ENCODE measurements at places on chromosomes 1 and 21. TPM values are rescaled to one million over a fixed set of nuclear protein-coding genes. Genes with fewer than 3 reads are reported as not detected.

ST6GALNAC3 gene
- 16.3 TPM for total RNA-seq

RPE65 gene
- 0.31 TPM for total RNA-seq

EXTL1 gene
- 2.2 TPM for total RNA-seq

SCAF4 gene
- total RNA-seq, result 24.4 TPM

CHTOP gene
- 129 TPM for total RNA-seq

SSR2 gene
- total RNA-seq, result 185 TPM

HSD3B2 gene
- not detected for total RNA-seq

FAM3B gene
- total RNA-seq, result not detected

EPHA2 gene
- total RNA-seq, result 1.9 TPM

CLDN8 gene
- not detected for total RNA-seq

SH2D1B gene
- total RNA-seq, result not detected

DENND2C gene
- total RNA-seq, result 0.94 TPM

RNU1-4 gene
- under 0.01 TPM for total RNA-seq

PLEKHA6 gene
- 20.3 TPM for total RNA-seq

PBX1 gene
- 430 TPM for total RNA-seq

RGS8 gene
- 10.3 TPM for total RNA-seq

OR2T33 gene
- total RNA-seq, result not detected

RBM11 gene
- total RNA-seq, result 12.8 TPM

GPR37L1 gene
- total RNA-seq, result 0.63 TPM

TTF2 gene
- 7.8 TPM for total RNA-seq

BSND gene
- not detected for total RNA-seq

ANKRD35 gene
- 1.6 TPM for total RNA-seq

PADI4 gene
- not detected for total RNA-seq

PCP4L1 gene
- total RNA-seq, result 1.9 TPM

TMEM201 gene
- 9.1 TPM for total RNA-seq

C1orf141 gene
- total RNA-seq, result not detected

FCAMR gene
- total RNA-seq, result not detected

TFF3 gene
- total RNA-seq, result not detected

GNG4 gene
- 32.2 TPM for total RNA-seq
